HuH-7.5 (cell line): ENCODE measurements at places on chromosomes 2 and 18.

DNA sequence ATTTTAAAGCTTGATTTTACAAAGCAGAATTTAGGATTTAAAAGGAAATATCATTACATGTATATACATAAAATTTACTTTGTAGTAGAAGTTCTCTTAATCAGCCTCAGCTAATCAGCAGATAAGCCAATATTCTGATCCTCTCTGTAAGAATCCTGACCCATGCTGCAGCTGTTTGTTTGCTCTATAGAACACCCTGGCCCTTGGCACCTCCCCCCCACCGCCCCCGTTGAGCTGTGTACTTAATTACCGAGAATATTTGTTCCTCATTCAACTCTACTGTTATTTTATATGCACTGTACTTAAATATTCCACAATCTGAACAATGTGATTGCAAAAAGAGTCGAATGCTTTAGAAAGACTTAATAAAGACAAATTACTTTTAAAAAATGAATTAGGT lies 98.0 kb downstream of the EVA1A start:
- no peak for DNase-seq

DNA sequence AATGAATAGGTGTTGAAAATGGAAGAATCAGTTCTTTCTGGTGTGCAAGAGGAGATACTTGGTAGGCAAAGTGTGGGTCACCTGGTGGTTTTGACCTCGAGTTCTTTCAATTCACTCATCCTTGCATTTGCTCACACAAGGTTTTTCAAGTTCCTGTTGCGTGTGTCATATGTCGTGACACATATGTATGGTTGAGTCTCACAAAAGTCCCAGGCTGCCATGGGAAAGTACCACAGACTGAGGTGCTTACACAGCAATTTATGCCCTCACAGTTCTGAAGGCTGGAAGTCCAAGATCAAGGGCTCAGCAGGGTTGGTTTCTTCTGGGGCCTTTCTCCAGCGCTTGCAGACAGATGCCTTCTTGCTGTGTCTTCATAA lies 64.4 kb downstream of the NCK2 start:
- no peak for DNase-seq

- no peak for DNase-seq
These were observed 77.4 kb upstream of the GPC1 start for GRCh38 chr2:240358080-240358479.

GRCh38 chr2:197614532-197614931 lies 60.9 kb downstream of the RFTN2 start:
- no peak for DNase-seq

DNA sequence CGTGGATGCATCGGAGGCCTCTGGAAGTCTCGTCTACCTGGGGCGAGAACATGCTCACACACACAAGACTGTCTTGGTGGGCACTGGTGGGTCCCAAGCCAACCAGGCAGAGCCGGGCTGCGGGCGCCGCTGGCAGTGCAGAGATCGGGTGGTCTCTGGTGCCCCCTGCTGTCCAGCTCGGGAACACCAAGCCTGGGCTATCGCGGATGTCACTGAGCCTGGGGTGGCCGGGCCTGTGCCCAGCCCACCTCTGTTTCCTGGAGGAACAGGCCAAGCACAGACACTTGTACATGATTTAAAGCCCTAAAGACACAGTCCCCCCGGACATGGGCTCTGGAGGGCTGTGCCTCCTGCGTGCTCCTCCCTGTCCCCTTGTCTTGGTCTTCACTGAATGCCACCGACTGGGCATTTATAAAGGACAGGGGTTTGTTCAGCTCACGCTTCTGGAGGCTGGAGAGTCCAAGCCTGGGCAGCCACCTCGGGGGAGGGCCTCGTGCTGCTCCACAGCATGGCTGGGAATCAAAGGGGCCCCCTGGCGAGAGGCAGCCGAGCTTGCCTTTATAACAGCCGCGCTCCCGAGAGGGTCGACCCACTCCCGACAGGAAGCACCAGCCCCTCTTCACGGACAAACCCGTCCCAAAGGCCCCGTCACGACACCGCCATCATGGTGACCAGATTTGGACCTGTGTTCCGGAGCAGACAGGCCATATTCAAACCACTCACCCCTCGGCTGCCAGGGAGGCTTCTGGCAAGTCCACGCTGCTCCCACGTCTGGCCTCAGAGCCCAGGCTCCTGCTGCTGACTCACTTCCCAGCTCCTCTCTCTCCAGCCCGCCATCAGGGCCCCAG lies 3.6 kb upstream of the OTOS start:
- DNase-seq: peak; percentile 86

- no peak for DNase-seq
These were observed 184.2 kb downstream of the PDE1A start for GRCh38 chr2:182242609-182243008.

- DNase-seq: no peak
These were observed 745.3 kb upstream of the ZEB2 start for GRCh38 chr2:145265244-145265643.

DNA sequence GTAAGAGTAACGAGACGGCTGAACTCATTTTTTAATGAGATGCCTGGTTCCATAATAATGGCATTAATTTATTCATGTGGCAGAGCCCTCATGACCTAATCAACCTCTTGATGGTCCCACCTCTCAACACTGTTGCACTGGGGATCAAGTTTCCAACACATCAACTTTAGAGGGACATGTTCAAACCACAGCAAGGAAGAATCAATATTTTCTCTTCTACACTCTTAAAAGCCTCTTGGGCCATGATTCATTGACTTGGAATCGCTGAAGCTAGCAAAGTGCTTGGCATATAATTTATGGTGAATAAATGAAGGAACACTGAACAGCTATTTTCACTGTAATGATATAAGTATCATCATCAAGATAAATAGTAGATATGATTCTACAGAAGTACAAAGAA lies 333.0 kb downstream of the TNS1 start:
- no peak for DNase-seq

- DNase-seq: no peak
These were observed 21.0 kb upstream of the ZNF532 start for GRCh38 chr18:58843688-58844035.

- no peak for DNase-seq
These were observed 240.0 kb downstream of the WDR7 start for GRCh38 chr18:56891116-56891515.

DNA sequence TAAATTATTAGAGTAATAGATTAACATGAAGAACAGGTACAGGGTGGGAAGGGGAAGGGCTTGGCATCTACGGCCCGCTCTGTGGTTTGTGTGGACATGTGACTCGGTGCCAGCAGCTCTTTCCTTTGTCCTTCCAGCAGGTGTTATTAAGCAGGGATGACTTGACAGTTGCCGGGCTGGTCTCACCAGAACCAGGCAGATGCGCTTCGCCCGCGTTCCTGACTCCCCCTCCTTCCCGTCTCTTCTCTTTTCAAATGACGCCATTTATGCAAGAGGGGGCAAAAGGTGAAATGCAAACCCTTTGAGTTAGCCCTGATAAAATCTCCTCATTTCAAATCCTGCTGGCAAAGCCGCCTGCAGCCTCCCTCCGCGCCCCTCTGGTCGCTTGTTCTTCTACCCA lies 38.9 kb upstream of the MGAT4A start:
- no peak for DNase-seq

- DNase-seq: no peak
These were observed 11.5 kb downstream of the LRP1B start for GRCh38 chr2:142119347-142119746.

GRCh38 chr18:30450927-30451326 lies 591.6 kb downstream of the DSC3 start:
- no peak for DNase-seq

DNA sequence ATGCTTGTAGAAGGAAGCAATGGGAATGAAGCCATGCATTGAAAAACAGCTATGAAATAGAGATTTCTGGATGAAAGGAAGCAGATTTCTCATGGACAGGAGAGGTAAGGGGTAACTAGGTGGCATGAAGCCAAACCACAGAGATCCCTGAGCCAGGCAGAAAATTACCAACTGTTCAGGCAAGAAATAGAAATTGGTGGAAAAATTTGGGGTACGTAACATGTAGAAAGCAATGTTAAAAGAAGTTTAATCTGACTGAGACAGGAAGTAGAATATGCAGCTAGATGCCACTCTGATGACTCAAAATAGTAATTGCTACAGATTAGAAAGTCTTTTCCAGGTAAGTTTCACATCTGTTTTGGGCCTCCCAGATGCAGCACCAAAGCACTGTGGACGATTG lies 928.5 kb upstream of the CELF4 start:
- no peak for DNase-seq

GRCh38 chr2:159571540-159572260 lies 44.6 kb downstream of the BAZ2B start:
- no peak for DNase-seq

GRCh38 chr2:59034106-59034505 lies 793.0 kb upstream of the FANCL start:
- no peak for DNase-seq
